Chondrocyte (in vitro differentiated cells): ENCODE measurements at places on chromosomes 6 and 20. TPM values are rescaled to one million over a fixed set of nuclear protein-coding genes. Genes with fewer than 3 reads are reported as not detected.

The MOXD1 gene
- 9.0 to 14.3 TPM (median 9.1 TPM) in 3 replicates for total RNA-seq

- no peak overlapping the region for H3K4me3 ChIP-seq
- peaks cover 7% of the 10 kb centered on the region for H3K4me1 ChIP-seq
- H3K36me3 ChIP-seq: peaks cover 25% of the 10 kb centered on the region
- H3K27me3 ChIP-seq: no peaks in the 10 kb centered on the region
Measured at GRCh38 chr6:125899726-125900182, 56.8 kb upstream of the HINT3 start.

DNA sequence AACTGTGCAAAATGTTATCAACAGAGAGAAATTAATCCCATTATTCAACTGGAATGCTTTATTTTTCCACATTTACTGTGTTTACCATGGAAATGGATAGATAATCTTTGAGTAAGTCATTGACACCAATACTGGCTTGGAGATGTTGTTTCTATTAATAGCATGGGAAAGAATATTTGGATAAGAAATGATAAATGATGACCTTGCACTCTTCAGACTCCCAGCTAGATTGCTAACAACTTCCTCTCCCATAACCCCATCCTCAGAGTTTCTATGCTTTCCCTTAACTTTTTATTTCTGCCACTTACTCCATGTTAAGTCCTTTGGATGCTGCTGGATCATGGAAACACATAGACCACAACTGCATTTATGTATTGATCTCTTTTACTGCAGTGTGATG, 182.5 kb downstream of the FNDC1 start:
- H3K4me1 ChIP-seq: no peaks in the 10 kb centered on the region
- DNase-seq: no peak
- H3K36me3 ChIP-seq: no peaks in the 10 kb centered on the region
- peaks cover 6% of the 10 kb centered on the region for H3K27me3 ChIP-seq
- no peak overlapping the region for H3K27ac ChIP-seq
- no peak overlapping the region for H3K4me3 ChIP-seq

The MEI4 gene
- not detected in 3 replicates for total RNA-seq

The RIMS1 gene
- 5.7 to 16.6 TPM (median 6.6 TPM) in 3 replicates for total RNA-seq
